Ecto neural progenitor cell (in vitro differentiated cells): ENCODE measurements at places on chromosomes 7 and 10.
A peak's percentile ranks its signal among the peaks of the same experiment; 100 is the strongest.

DNA sequence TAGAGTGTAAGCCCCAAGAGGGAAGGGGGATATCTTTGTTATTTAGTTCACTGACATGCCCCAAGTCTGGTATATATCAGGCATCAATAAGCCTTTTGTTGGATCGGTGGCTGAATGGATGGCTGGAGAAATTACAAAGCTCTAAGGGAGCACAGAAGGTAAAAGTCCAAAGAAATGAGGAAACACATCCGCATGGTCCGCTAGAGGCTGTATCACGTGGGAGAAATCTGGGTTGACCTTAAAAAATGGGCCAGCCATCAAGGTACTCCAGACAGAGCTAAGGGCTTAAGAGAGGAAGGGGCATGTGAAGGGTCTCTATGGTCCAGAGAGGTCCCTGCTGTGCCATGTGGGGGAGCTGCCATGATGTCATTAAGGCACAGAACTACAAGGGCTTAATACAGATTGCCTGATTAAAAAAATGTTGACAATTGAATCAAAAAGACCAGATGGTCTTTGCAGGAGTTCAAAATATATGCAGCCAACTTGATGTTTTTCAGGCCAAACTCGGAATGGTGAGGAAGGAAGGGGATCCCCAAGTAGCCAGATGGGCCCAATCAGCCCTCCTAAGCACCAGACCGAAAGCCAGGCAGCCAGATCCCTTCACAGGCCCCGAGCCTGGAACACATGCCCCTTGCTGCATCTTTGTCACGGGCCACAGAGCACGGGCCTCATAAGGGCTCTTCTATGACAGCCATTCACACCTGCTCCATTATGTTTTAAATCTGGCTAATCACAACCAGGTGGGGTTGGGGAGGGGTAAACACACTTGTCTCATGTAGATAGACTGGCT, 31.9 kb downstream of the SCRN1 start:
- no peak for DNase-seq

- no peak for DNase-seq
Observed at GRCh38 chr7:98315318-98315993, 34.0 kb downstream of the BRI3 start.

- no peak for DNase-seq
Observed at GRCh38 chr10:79264942-79265341, 82.3 kb upstream of the PPIF start.

- no peak for DNase-seq
Observed at GRCh38 chr10:3336673-3337293, 164.2 kb upstream of the PITRM1 start.

DNA sequence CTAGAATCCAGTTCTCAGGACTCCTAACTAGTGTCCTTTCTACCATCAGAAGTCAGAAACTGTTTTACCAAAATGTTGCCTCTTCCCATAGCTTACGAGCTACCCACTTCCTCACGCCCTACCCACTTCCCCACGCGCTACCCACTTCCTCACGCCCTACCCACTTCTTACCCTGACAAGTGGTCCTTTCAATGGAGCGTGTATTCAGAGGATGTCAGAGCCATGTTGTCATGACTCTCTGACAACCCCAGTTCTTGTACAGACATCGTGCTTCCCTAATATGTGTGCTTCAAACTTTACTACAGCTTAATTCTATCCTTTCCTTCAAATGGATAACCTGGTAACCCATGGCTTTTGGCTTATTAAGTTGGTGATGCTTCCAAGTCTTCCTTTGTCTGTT, 84.8 kb upstream of the PHF14 start:
- no peak for DNase-seq

DNA sequence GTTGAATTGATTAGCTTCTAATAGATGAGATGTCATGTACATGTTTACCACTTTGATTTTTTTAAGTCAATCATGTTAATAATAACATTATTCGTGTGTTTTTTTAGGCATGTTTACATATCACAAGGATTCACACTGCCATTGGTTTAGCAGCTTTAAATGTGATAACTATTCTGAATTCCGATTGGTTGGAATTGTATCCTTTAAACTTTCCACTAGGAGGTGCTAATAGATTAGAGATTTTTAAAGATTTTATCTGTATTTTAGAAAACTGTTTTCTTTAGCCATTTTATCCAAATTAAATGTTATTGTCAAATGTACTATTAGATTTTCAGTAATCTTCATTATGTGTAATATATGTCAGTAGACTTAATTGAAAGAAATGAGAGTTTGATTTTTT, 83.2 kb downstream of the HECTD2 start:
- no peak for DNase-seq

GRCh38 chr10:121598263-121599249, at the start of gene FGFR2:
TSS of gene FGFR2 (minus strand) at chr10:121598444. CDS start at chr10:121593817, 4,627 bp downstream.
- peak; percentile 96 for DNase-seq

DNA sequence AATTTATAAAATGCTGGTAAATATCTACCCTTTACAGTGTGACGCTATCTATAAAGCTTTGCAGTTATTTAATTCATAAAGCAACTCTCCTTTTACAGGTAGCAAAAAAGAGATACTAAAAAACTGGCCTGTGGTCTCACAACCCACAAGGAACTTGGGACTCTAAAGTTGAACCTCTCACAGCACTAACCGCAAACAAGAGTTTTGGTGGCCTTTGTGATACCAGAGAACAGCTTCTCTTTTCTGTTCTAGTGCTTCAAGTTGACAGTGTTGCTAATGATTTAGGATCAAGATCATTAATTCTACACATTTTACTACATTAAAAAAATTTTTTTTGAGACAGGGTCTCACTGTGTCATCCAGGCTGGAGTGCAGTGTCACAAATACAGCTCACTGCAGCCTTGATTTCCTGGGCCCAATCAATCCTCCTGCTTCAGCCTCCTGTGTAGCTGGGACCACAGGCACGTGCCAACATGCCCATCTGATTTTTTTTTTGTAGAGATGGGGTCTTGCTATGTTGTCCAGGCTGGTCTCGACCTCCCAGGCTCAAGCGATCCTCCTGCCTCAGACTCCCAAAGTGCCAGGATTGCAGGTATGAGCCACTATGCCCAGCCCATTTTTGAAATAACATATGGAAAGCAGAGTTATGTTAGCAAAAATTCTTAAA, 56.0 kb upstream of the ST8SIA6 start:
- DNase-seq: no peak

DNA sequence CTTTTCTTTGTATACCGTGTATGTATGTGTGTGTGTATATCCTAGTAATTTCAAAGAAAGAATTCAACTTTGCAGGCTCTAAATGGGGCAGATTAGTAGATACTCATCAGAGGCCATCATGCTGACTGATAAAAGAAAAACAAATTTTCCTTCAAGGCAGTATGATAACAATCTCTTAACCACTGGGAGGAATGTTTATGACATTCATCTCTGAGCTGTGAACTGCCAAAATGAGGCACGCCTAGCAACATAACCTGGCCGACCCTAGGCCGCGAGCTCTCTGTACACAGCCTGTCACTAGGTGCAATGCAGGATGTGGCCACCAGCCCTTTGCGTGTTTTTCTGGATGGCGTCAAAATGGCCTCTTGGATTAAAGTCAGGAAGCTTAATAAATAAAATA, 343.7 kb upstream of the GALNT17 start:
- DNase-seq: no peak

GRCh38 chr7:50335795-50336754, 31.6 kb downstream of the IKZF1 start:
- no peak for DNase-seq

GRCh38 chr10:112981553-112981952, 31.5 kb downstream of the TCF7L2 start:
- no peak for DNase-seq

DNA sequence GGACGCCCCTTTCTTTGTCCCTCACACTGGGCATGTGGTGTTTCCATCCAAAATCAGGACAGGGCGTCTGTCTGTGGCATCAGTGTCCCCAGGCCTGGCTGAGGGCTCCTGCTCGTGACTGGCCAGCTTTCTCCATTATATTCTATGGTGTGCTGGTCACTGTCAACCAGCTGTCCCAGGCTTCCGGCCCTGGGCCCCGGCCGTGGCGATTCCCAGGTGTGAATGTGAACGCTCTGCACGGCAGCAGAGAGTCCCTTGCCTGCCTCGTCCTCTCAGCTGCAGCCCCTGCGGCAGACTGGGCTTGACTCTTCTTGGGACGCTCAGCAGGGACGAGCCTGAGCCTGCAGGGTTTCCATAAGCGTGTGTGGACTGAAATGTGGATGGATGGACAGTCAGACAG, 5.9 kb upstream of the UTF1 start:
- no peak for DNase-seq

- DNase-seq: no peak
Observed at GRCh38 chr7:82444220-82444909, 788 bp upstream of the CACNA2D1 start.

GRCh38 chr10:127813290-127813689, 76.3 kb downstream of the FOXI2 start:
- DNase-seq: no peak

DNA sequence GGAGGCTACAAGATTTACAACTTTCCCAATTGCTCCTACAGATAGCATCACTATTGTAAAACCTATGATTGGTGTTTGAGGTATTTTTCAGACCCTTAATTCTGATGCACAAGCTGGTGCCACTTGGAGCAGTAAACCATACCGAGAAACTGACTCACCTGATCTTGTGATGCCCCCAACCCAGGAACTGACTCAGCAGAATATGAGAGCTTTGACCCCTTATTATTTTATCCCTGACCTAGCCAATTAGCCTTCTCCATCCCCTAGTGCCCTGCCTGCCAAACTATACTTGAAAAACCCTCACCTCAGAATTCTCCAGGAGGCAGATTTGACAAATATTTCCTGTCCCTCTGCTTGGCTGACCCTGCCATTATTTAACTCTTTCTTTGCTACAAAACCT, 585.9 kb upstream of the GHITM start:
- DNase-seq: no peak

DNA sequence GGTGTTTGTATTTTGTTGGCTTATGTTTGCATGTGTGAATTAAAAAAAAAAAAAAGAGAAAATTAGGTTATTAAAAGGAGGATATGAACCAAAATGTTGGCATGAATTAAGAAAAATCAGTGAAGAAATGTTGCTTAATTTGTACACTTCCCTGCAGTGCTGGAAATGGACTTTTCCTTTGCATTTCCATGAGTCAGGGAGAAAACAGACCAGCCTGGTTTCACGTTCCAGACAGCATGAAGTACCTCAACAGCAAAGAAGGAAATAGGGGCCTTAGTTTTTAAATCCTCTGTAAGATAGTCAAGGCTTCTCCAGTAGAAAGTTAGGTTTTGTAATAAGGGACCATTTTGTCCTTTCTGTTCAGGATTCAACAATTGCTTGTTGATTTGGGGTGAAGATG, 159.7 kb downstream of the CELF2 start:
- DNase-seq: no peak

- no peak for DNase-seq
Observed at GRCh38 chr7:92705831-92706230, 115.6 kb upstream of the FAM133B start.

DNA sequence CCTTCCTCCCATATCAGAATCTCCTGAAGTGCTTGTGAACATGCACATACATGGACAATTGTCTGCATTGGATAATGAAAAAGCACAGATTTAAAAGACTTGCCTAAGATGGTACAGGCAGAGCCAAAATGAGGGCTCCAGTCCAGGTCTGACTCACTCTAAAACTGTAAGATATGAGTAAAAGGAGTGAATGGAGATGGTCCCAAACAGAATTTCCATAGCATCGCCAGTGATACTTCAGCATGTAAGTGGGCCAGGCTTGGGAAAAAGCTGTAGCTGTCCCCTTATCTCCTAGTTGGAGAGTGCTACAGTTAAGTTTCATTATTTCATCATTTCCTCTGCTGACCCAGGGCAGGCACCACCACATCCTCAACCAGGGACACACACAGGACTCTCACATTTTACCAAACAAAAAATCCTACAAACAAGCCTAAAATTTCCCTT, 26.4 kb upstream of the IL6 start:
- DNase-seq: no peak

- no peak for DNase-seq
Observed at GRCh38 chr7:130387306-130387627, 7.0 kb downstream of the CPA1 start.

- DNase-seq: no peak
Observed at GRCh38 chr10:80158126-80158525, 25.6 kb downstream of the PLAC9 start.

GRCh38 chr10:129547608-129548007, 80.6 kb downstream of the MGMT start:
- no peak for DNase-seq

- no peak for DNase-seq
Observed at GRCh38 chr7:106421181-106421762, 136.5 kb upstream of the NAMPT start.

- DNase-seq: no peak
Observed at GRCh38 chr7:55325371-55325792, 39.8 kb upstream of the LANCL2 start.

DNA sequence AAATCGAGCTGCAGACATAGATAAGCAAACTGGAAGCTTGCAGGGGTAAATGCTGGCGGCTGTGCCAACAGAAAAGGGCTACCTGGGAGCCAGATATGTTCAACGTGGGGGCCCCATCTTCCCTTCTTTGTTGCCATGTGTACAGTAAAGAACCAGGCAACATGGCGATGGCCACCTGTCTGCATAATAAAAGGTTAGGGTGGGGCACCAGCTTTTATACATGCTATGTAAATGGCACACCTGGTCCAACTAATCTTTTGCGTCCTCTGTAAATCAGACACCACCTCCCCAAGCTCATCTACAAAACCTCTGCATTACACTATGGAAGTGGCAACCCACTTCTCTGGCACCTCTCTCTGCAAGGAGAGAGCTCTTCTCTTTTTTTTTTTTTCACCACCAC, 13.9 kb downstream of the BUD31 start:
- no peak for DNase-seq

GRCh38 chr7:99184532-99185218, 23.2 kb downstream of the KPNA7 start:
- DNase-seq: no peak

- DNase-seq: no peak
Observed at GRCh38 chr7:69656077-69656476, 57.8 kb downstream of the AUTS2 start.

GRCh38 chr7:25124465-25125136, 459 bp downstream of the CYCS start:
- DNase-seq: peak; percentile 47

DNA sequence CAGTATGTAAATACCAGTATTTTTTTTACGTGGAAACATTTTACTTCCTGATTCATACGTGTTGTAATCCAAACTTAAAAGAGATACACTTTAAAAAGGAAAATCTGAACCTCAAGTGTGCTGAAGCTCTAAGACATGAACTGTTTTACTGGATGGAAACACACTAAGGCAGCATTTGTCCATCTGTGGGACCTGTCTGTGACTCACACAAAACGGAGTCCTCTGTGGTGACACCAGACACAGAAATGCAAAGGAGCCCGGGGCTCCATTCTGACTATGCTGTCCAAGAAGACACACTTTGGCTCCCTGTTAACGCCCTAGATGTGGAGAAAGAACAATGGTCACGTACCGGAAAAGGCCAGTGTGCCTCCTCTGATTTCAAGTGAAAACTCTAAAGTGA, 23.9 kb downstream of the RNF133 start:
- no peak for DNase-seq
